ENCODE measurements at places on chromosomes 5 and 9. TPM values are rescaled to one million over a fixed set of nuclear protein-coding genes. Genes with fewer than 3 reads are reported as not detected.
A peak's percentile ranks its signal among the peaks of the same experiment; 100 is the strongest.

- H3K27ac ChIP-seq, result no peak overlapping the region
- peaks cover 14% of the 10 kb centered on the region for H3K36me3 ChIP-seq
- H3K4me1 ChIP-seq, result peaks cover 7% of the 10 kb centered on the region
- H3K27me3 ChIP-seq, result no peaks in the 10 kb centered on the region
Measured at GRCh38 chr5:6718161-6718681, 5.0 kb downstream of the TENT4A start.

- no peak overlapping the region for H3K4me3 ChIP-seq
- H3K27me3 ChIP-seq, result no peaks in the 10 kb centered on the region
- H3K36me3 ChIP-seq, result no peaks in the 10 kb centered on the region
- no peaks in the 10 kb centered on the region for H3K4me1 ChIP-seq
- H3K27ac ChIP-seq, result no peak overlapping the region
- no peak for DNase-seq
Measured at GRCh38 chr5:55866934-55867333, 15.8 kb downstream of the IL31RA start.

- H3K27ac ChIP-seq, result no peak overlapping the region
- H3K4me3 ChIP-seq, result no peak overlapping the region
- no peaks in the 10 kb centered on the region for H3K36me3 ChIP-seq
- no peak for DNase-seq
Measured at GRCh38 chr9:127087411-127087810, 35.0 kb downstream of the ANGPTL2 start.

DNA sequence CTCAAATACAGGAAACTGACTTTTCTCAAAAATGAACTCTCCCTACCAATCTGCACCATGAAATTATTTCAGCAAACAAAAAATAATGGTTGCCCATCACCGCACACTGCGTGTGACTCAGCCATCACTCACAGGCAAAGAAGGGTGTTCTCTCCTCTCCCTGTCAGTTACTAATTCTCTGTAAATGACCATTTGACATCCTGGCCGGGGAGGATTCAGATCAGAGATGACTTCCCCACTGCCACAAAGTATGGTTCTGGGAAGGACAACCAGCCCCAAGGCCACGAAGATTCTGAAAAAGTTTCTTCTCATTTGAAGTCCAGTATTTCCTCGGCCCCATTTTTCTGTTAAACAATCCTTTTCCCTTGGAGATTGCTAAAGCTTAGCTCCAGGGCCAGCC lies 199.4 kb downstream of the AUH start:
- peak; percentile 35 for DNase-seq
- no peaks in the 10 kb centered on the region for H3K27me3 ChIP-seq
- no peaks in the 10 kb centered on the region for H3K36me3 ChIP-seq
- no peak overlapping the region for H3K4me3 ChIP-seq
- H3K27ac ChIP-seq, result peak overlapping the region; percentile 38

GRCh38 chr5:127411381-127411780 lies 106.1 kb upstream of the PRRC1 start:
- no peak for DNase-seq
- H3K27me3 ChIP-seq, result no peaks in the 10 kb centered on the region
- no peak overlapping the region for H3K4me3 ChIP-seq
- H3K27ac ChIP-seq, result no peak overlapping the region
- peaks cover 8% of the 10 kb centered on the region for H3K36me3 ChIP-seq

DNA sequence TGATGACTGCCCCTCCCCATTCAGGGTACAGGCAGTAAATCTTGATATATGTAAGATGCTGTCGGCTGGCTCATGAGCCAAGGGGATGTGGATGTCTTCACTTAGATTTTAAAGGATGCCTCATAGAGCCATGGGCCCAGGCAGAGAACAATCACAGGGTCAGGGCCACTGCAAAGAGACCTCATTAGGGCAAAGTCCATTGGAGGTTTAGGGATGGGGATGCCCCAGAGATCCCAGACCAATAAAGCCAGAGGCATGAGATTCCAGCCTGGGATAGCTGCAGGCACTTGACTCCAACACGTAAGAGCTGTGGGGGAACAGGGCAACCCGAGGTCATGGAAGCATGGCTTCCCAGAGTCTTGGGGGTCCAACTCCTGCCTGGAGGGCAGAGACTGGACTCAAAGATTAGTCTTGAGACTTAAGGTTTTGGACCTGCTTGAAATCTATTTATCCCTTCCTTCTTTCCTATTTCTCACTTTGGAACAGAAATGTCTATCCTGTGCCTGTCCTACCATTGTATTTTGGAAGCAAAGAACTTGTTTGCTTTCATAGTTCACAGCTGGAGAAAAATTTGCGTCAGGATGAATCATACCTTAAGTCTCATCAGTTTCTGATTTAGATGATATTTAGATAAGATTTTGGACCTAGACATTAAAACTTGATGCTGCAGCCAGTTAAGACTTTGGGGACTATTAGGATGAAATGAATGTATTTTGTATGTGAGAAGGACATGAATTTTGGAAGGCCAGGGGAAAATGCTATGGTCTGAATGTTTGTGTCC lies 101.3 kb upstream of the ADRA1B start:
- H3K27me3 ChIP-seq, result no peaks in the 10 kb centered on the region
- H3K27ac ChIP-seq, result no peak overlapping the region
- no peaks in the 10 kb centered on the region for H3K4me1 ChIP-seq
- H3K36me3 ChIP-seq, result no peaks in the 10 kb centered on the region
- no peak for DNase-seq

DNA sequence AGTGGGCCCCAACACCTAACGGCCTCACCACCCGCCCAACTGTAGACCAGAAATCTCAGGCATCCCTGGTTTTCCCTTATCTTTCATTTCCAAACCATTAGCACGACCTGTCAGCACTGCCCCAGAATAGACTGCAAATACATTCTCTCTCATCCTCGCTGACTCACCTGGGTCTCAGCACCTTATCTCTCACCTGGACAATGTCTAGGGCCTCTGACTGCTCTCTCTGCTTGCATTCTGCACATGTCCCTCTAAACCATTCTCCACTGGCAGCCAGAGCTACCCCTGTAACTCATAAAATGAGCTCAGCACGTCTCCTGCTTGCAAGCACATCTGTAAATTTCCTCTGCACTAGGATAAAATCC lies 12.7 kb downstream of the CKMT2 start:
- no peak overlapping the region for H3K4me3 ChIP-seq
- H3K27ac ChIP-seq, result no peak overlapping the region
- H3K4me1 ChIP-seq, result peaks cover 30% of the 10 kb centered on the region
- no peaks in the 10 kb centered on the region for H3K27me3 ChIP-seq
- no peak for DNase-seq

DNA sequence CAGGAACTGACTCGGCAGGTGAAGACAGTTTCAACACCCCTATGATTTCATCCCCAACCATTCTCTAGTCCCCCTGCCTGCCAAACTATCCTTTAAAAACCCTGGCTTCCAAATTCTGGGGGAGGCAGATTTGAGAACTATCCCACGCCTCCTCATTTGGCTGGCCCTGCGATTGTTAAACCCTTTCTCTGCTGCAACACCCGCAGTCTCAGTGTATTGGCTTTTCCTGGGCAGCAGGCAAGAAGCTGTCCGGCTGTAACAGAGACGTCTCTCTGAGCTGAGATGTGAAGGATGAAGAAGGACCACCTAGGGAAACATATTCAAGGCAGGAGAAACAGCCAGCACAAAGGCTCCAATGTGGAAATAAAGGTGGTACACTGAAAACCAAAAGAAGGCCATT lies 6.6 kb downstream of the ST6GALNAC6 start:
- DNase-seq, result no peak
- H3K4me1 ChIP-seq, result peaks cover 4% of the 10 kb centered on the region
- H3K36me3 ChIP-seq, result peaks cover 62% of the 10 kb centered on the region
- no peak overlapping the region for H3K4me3 ChIP-seq

DNA sequence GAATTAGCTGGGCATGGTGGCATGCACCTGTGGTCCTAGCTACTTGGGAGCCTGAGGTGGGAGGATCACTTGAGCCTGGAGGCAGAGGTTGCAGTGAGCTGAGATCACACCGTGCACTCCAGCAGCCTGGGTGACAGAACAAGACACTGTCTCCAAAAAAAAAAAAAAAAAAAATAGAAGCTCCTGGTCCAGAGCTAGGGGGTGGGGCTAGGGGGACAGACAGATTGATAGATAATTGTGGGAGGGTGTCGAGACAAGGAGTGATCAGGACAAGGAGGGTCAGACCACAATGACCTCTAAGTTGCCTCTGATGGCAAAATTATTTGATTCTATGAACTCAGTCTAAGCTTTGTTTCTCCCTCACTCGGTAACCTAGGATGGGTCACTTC lies 6.6 kb upstream of the PHF19 start:
- no peaks in the 10 kb centered on the region for H3K4me1 ChIP-seq
- H3K4me3 ChIP-seq, result no peak overlapping the region
- peaks cover 2% of the 10 kb centered on the region for H3K27me3 ChIP-seq
- no peak overlapping the region for H3K27ac ChIP-seq

- no peaks in the 10 kb centered on the region for H3K4me1 ChIP-seq
- H3K27me3 ChIP-seq, result no peaks in the 10 kb centered on the region
- no peaks in the 10 kb centered on the region for H3K36me3 ChIP-seq
- H3K27ac ChIP-seq, result no peak overlapping the region
- DNase-seq, result no peak
- no peak overlapping the region for H3K4me3 ChIP-seq
Measured at GRCh38 chr5:68490406-68490805, 274.9 kb downstream of the PIK3R1 start.

- H3K27ac ChIP-seq, result no peak overlapping the region
- no peaks in the 10 kb centered on the region for H3K27me3 ChIP-seq
- DNase-seq, result no peak
- H3K4me3 ChIP-seq, result no peak overlapping the region
- no peaks in the 10 kb centered on the region for H3K36me3 ChIP-seq
Measured at GRCh38 chr5:93415819-93416218, 165.2 kb downstream of the NR2F1-AS1 start.

- H3K4me1 ChIP-seq, result no peaks in the 10 kb centered on the region
- H3K4me3 ChIP-seq, result peak overlapping the region; percentile 93
Measured at GRCh38 chr9:110255034-110255462, 1.3 kb downstream of the TXN start.

- H3K4me3 ChIP-seq, result no peak overlapping the region
- H3K27ac ChIP-seq, result no peak overlapping the region
- no peaks in the 10 kb centered on the region for H3K27me3 ChIP-seq
- no peak for DNase-seq
Measured at GRCh38 chr9:115036691-115037090, 81.3 kb downstream of the TNC start.

DNA sequence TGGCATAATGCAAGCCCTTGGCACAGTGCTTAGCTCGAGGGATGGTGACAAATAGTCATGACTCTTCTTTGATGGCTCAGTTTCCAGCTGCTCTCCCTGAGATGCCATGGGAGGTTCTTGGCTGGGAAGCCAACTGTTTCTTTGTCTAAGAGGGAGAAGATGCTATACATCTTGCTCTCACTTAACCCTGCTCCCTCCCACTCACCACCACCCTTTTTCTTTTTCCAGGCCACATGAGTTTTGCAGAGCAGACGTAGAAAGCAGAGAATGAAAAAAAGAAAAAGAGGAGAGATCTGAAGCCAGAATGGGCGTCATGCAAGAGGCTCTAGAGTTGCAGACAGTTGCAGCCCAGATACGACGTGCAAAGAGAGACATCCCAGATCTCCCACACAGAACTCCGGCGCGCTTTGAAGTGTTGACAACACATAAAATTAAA lies 160.5 kb downstream of the FGF18 start:
- no peaks in the 10 kb centered on the region for H3K27me3 ChIP-seq
- H3K4me3 ChIP-seq, result no peak overlapping the region
- no peak overlapping the region for H3K27ac ChIP-seq
- H3K36me3 ChIP-seq, result no peaks in the 10 kb centered on the region
- no peak for DNase-seq

DNA sequence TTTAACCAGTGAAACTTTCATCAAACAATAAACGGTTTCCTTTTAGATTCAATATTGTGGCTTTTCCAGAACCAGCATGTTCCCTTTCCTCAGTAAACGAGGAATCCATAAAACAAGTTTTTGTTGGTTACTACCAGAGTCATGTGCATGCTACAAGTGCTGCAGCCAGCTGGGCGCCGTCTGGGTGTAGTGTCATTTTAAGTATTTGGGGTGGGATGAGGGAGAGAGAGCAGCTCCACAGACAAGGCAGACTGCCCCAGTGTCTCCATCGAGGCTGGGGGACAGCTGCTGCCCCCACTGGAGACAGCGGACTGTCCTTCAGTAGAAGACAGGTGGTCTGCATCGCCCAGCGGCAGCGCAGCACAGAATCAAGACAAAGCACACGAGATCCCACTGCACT lies 17.3 kb downstream of the ARPC5L start:
- no peaks in the 10 kb centered on the region for H3K4me1 ChIP-seq
- no peak overlapping the region for H3K27ac ChIP-seq
- no peak overlapping the region for H3K4me3 ChIP-seq
- H3K36me3 ChIP-seq, result peaks cover 48% of the 10 kb centered on the region
- H3K27me3 ChIP-seq, result no peaks in the 10 kb centered on the region

- H3K36me3 ChIP-seq, result no peaks in the 10 kb centered on the region
- H3K27me3 ChIP-seq, result no peaks in the 10 kb centered on the region
- no peak overlapping the region for H3K4me3 ChIP-seq
Measured at GRCh38 chr5:145826895-145827674, 8.1 kb downstream of the PRELID2 start.

DNA sequence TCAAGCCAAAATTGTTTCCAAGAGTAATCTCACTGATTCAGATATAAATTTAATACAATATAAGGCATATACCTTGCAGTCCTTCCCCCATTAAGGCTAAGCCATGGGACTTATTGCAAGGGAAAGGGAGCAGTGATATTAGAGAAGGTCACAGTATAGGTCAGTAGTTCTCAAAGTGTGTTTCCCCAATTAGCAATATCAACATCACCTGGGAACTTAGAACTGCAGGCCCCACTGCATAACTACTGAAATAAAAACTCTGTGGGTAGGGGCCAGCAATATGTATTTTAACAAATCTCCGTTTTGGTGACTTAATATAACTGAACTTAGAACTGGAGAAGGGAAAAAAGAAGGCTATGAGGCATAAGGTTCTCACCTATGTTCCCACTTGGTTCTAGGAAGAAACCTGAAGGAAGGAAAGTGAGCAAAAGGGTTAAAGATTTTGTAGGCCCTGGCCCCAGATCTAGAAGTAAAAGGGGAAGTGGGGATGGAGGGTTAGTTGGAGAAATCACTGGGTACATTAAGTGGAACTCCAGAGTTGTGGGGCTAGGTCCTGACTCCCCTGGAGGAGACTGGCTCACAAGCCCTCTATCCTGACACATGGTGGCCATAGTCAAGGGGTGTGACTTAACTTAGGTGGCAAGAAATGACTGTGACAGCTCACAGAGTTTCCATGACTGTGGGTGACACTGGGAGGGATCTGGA lies 40.7 kb downstream of the WDR36 start:
- DNase-seq, result no peak
- H3K27me3 ChIP-seq, result no peaks in the 10 kb centered on the region
- no peaks in the 10 kb centered on the region for H3K4me1 ChIP-seq
- H3K4me3 ChIP-seq, result no peak overlapping the region

AMBP gene
- 0.68 TPM for total RNA-seq

PCDHGB6 gene
- total RNA-seq, result 10.8 TPM

CCDC171 gene
- 8.3 TPM for total RNA-seq

MARCHF11 gene
- total RNA-seq, result 26.6 TPM

PRLR gene
- 7.3 TPM for total RNA-seq

STPG3 gene
- not detected for total RNA-seq

SPATA24 gene
- total RNA-seq, result 11.7 TPM

ESM1 gene
- not detected for total RNA-seq

ACTBL2 gene
- not detected for total RNA-seq

FRMPD1 gene
- total RNA-seq, result 0.55 TPM

Measured in endodermal cell (in vitro differentiated cells).